Esophagus muscularis mucosa (tissue), 4 donors: ENCODE measurements at places on chromosomes 2 and 18. TPM values are rescaled to one million over a fixed set of nuclear protein-coding genes. Genes with fewer than 3 reads are reported as not detected.

The FAHD2A gene
- total RNA-seq: 16.6 TPM

The CFC1 gene
- total RNA-seq: not detected

The ERCC3 gene
- total RNA-seq: 34.5 TPM

The UPP2 gene
- not detected for total RNA-seq

The CNDP1 gene
- total RNA-seq: not detected

The WDR54 gene
- 7.6 TPM for total RNA-seq

The WDR75 gene
- total RNA-seq: 35.3 TPM

The PDE11A gene
- 0.58 TPM for total RNA-seq

The IL36B gene
- not detected for total RNA-seq

The SULT1C2 gene
- not detected for total RNA-seq

The PROKR1 gene
- total RNA-seq: not detected

The CASP8 gene
- total RNA-seq: 17.9 TPM

The COBLL1 gene
- 41.4 TPM for total RNA-seq

DNA sequence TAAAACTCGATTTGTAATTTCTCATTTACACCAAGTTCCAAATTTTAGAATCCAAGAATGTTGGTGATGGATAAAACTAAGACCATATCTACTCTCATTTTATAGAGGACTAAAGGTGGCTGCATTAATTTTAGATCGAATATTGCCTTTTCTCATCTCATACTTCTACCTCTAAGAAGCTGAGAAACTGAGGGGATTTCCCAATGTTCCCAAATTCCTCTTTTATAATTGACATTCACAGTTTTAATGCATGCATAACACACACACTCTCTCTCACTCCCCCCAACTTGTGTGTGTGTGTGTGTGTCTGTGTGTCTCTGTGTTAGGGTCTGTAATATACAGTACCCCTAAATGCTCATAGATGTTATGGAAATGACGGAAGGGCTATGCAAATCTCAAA lies 328.8 kb upstream of the SLC14A2 start:
- no peaks in the 10 kb centered on the region for H3K36me3 ChIP-seq
- no peak for DNase-seq
- no peaks in the 10 kb centered on the region for H3K4me1 ChIP-seq
- no peaks in the 10 kb centered on the region for H3K27me3 ChIP-seq
- no peak overlapping the region for H3K27ac ChIP-seq

DNA sequence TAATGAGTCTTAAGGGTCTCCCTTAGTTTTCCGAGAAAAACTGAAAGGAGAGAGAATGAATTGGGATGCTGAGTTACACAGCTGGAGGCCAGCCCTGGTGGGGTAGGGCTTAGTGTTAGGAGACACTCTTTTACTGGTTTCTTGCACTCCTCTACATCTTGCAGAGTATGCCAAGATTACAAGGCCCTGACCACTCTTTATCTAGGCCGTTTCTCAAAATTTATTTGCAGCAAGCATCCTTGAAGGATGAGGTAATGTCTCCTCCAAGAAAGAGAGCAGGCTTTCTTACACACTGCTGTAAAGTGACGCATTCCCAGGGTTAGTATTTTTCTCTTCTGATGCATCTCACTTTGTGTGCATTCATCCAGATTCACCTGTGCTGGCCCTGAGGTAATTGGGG lies 166.2 kb downstream of the TDRD15 start:
- H3K4me3 ChIP-seq: no peak overlapping the region
- DNase-seq: no peak
- no peak overlapping the region for H3K27ac ChIP-seq
- no peaks in the 10 kb centered on the region for H3K4me1 ChIP-seq
- no peaks in the 10 kb centered on the region for H3K27me3 ChIP-seq
- H3K36me3 ChIP-seq: no peaks in the 10 kb centered on the region

- H3K4me3 ChIP-seq: no peak overlapping the region
- no peaks in the 10 kb centered on the region for H3K27me3 ChIP-seq
- H3K4me1 ChIP-seq: peaks cover 15% of the 10 kb centered on the region
- H3K36me3 ChIP-seq: no peaks in the 10 kb centered on the region
Measured at GRCh38 chr2:96353032-96353561, 17.5 kb downstream of the NCAPH start.

DNA sequence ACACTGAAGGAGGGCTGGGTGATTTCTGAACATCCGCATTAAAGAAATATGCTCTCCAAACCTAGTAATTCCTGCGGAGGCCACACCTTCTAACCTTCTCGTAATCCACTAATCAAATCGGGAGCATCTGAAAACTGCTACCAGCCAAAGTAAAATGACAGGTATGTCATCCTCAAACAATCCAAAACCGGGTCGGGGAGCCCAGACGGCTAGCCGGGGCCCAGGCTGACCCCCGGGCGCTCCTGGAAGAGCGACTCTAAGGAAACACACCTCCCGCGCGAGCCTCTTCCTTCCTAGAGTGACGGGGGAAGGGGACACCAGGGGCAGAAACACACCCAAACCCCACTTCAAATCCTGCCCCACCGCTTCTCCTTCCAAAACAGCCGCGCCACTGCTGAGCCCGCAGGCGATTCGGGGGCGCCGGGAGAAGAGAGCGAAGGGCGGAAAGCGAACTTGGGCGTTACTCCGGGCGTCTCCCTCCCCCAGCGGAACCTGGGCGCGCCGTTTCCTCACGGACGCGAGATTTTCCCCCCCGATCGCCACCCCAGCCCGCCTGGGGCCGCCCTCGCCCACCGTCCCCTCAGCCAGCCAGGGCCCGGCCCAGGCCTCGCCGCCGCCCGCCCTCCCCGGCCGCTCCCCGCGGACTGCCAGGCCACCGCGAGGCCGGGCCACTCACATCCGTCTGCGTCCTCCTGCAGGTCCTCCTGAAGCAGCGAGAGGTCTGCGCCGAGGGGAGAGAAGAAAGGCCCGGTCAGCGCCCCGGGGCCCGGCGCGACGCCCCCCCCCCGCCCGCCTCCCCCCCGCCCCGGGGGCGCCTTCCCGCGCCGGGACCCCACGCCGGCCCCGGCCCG lies 584 bp downstream of the PPP4R1 start:
- DNase-seq: no peak
- peak overlapping the region; percentile 98 for H3K27ac ChIP-seq
- peaks cover 57% of the 10 kb centered on the region for H3K4me1 ChIP-seq
- peak overlapping the region; percentile 93 for H3K4me3 ChIP-seq
- no peaks in the 10 kb centered on the region for H3K27me3 ChIP-seq
- peaks cover 12% of the 10 kb centered on the region for H3K36me3 ChIP-seq

- DNase-seq: no peak
- H3K4me3 ChIP-seq: no peak overlapping the region
- H3K27ac ChIP-seq: no peak overlapping the region
- no peaks in the 10 kb centered on the region for H3K36me3 ChIP-seq
- peaks cover 19% of the 10 kb centered on the region for H3K4me1 ChIP-seq
- no peaks in the 10 kb centered on the region for H3K27me3 ChIP-seq
Measured at GRCh38 chr2:32718752-32719151, 90.9 kb downstream of the TTC27 start.

GRCh38 chr2:8675543-8675942 lies 6.3 kb upstream of the ID2 start:
- H3K27me3 ChIP-seq: no peaks in the 10 kb centered on the region
- no peaks in the 10 kb centered on the region for H3K36me3 ChIP-seq
- no peak for DNase-seq

- no peaks in the 10 kb centered on the region for H3K36me3 ChIP-seq
- H3K4me1 ChIP-seq: no peaks in the 10 kb centered on the region
Measured at GRCh38 chr2:155980941-155981560, 351.5 kb downstream of the NR4A2 start.

DNA sequence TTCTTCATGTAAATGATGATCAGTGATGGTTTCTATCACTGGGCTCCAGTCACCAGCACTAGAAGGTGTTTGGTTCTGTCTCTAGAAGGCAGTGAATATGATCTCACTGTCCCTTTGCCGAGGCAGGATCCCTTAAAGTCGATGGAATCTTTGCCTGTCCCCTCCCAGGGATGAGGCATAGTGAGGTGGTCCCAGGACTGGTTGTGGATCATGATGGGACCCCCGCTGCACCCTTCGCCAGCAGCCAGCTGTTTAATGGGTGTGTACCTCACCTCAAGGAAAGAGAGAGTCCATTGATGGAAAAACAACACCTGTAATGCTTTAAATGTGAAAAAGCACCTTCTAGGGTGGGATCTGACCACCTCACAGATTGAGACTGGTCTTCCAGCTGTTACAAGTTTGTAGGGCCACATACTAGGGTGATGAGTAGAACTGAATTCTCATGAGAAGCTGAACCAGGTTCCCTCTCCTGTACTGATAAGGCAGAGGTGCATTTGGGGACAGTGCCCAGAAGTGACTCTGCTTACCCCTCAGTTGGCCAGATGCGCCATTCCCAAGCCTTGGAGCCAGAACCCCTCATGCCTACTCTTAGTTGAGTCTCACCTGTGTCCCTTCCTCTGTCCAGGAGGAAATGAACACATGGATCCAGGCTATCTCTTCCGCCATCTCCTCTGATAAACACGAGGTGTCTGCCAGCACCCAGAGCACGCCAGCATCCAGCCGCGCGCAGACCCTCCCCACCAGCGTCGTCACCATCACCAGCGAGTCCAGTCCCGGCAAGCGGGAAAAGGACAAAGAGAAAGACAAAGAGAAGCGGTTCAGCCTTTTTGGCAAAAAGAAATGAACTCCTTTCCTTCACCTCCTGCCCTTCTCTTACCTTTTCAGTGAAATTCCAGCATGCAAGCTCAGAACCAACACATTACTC lies 55.5 kb upstream of the EML6 start:
- no peaks in the 10 kb centered on the region for H3K27me3 ChIP-seq
- H3K27ac ChIP-seq: peak overlapping the region; percentile 82
- no peak for DNase-seq
- peaks cover 58% of the 10 kb centered on the region for H3K36me3 ChIP-seq

DNA sequence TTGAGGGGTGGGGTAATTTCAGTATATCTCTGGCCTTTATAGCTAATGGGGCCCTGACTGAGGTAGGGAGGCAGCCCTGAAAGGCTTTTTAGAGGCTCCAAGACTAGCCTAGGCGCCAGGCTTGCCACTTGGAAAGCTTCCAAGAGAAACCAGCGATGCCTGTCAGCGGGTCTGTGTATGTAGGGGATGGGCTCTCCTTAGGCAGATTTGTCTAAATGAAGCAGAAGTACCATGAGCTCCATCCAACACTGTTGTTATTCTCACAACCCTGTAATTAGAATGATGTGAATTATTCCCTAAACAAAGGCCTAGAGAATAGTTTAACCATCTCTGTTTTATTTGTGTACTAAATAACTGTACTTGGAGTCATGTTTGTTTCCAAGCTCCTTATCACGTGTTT lies 138.1 kb downstream of the B3GNT2 start:
- DNase-seq: no peak
- no peaks in the 10 kb centered on the region for H3K27me3 ChIP-seq
- H3K36me3 ChIP-seq: no peaks in the 10 kb centered on the region
- H3K27ac ChIP-seq: no peak overlapping the region

- no peak overlapping the region for H3K4me3 ChIP-seq
- DNase-seq: no peak
- no peaks in the 10 kb centered on the region for H3K36me3 ChIP-seq
- peaks cover 6% of the 10 kb centered on the region for H3K4me1 ChIP-seq
- H3K27me3 ChIP-seq: no peaks in the 10 kb centered on the region
Measured at GRCh38 chr2:54061272-54061671, 54.1 kb upstream of the ACYP2 start.

- peak overlapping the region; percentile 32 for H3K27ac ChIP-seq
- H3K36me3 ChIP-seq: no peaks in the 10 kb centered on the region
- H3K4me3 ChIP-seq: no peak overlapping the region
- H3K27me3 ChIP-seq: no peaks in the 10 kb centered on the region
- peaks cover 41% of the 10 kb centered on the region for H3K4me1 ChIP-seq
Measured at GRCh38 chr2:174615871-174616436, 18.4 kb upstream of the WIPF1 start.

DNA sequence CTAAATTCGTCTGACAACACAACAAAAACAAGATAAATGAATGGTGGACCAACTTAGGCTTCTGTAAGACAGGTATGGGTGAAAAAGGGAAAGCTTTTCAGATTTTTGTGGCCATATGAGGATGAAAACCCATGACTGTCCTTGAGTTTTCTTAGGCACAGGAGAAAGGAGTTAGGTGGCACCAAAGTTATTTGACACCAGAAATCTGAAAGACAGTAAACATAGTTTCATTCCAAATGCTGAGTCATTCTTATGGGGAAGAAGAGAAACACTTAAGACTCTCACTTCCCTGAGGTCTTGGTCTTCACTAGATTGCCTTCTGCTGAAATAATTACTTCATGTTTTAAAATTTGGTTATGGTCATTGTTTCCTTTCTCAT lies 5.2 kb upstream of the GPD2 start:
- no peaks in the 10 kb centered on the region for H3K4me1 ChIP-seq
- no peaks in the 10 kb centered on the region for H3K27me3 ChIP-seq
- H3K27ac ChIP-seq: no peak overlapping the region
- no peak overlapping the region for H3K4me3 ChIP-seq

GRCh38 chr18:48572402-48573126 lies 33.7 kb downstream of the CTIF start:
- H3K27me3 ChIP-seq: no peaks in the 10 kb centered on the region
- H3K27ac ChIP-seq: no peak overlapping the region
- no peak for DNase-seq
- peaks cover 9% of the 10 kb centered on the region for H3K36me3 ChIP-seq
- peaks cover 79% of the 10 kb centered on the region for H3K4me1 ChIP-seq
- H3K4me3 ChIP-seq: no peak overlapping the region

- no peak overlapping the region for H3K27ac ChIP-seq
- H3K27me3 ChIP-seq: no peaks in the 10 kb centered on the region
- no peaks in the 10 kb centered on the region for H3K36me3 ChIP-seq
- H3K4me1 ChIP-seq: peaks cover 12% of the 10 kb centered on the region
- DNase-seq: no peak
- H3K4me3 ChIP-seq: no peak overlapping the region
Measured at GRCh38 chr2:100809506-100809905, 10.4 kb upstream of the NPAS2 start.

DNA sequence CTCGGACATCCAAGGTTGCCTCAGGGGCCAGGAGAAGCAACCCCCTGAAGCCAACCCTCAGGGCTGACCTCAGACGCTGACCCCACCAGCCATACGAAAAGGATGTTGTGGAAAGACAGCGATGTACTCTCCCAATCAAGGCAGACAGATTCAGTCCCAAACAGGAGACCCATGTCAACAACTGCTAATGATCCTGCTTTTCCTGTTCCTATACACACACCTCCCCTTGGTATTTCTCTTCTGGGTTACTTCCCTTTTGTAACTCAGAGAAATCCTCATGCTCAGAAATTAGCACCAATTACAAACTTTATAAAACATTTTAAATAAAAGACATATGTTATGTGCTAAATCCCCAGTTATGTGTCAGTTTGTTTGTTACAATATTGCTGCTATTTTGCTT lies 120.8 kb downstream of the PID1 start:
- no peak overlapping the region for H3K4me3 ChIP-seq
- H3K4me1 ChIP-seq: no peaks in the 10 kb centered on the region
- DNase-seq: no peak
- no peaks in the 10 kb centered on the region for H3K27me3 ChIP-seq
- H3K27ac ChIP-seq: no peak overlapping the region
